OCI-M1 (cell line): ENCODE measurements at places on chromosomes 16 and 17.

DNA sequence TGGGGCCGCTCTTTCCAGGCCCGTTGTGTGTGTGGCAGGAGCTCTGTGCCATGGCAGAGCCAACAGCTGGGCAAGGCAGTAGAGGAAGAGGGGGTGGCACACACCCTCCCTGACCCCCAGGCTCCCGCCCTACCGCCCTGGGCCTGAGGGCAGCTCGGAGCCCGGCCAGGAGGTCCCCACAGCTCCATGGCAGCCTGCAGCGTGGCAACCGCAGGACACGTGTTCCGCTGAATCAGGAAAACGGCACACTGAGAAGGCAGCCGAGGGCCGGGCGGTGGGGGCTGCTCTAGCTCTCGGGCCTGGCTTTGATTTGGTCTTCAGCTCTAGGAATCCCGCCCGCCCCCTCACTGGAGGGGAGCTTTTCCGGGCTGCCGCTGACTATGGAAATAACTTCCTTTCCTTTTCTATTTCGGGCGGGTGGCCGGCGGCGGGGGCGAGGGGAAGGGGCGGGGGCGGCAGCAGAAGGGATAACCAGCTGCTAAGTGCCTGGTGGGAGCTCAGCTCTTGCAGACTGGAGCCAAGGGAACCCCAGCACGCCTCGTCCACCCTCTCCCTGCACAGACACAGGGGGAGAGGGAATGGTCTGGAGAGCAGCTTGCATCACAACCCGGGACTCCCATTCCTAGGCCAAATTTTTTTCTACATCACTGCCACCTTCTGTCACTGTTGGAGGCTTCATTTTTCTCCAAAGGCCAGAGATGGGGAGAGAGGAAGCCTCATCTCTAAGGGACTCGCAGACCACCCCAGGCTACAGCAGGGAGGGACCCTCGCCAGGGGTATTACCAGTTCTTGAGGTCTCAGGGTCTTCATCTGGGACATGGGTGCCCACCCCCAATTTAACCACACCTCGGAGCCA, 24.8 kb upstream of the MRPS23 start:
- no peak for DNase-seq

DNA sequence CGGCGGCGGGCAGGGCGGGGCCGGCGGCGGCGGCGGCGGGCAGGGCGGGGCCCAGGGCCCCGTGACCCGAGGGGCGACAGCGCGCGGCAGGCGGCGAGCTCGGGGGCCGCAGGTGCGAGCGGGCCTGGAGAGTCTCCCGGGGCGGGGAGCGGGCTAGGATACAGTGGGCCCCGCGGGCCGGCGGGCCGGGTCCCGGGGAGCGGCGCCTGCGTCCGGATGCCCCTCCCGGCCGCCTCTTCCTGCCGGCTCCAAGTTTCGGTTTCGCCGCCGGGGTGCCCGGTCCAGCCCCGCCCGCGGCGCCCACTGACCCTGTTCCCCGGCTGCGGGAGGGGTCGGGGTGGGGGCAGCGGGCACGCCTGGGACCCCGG, at the start of gene RNF213:
TSS of gene RNF213 (plus strand) at position 62 of the 368 bp plus-strand sequence. CDS start 2,830 bp downstream, outside the sequence.
- DNase-seq, result peak; percentile 65

- DNase-seq, result no peak
Measured at GRCh38 chr17:58564971-58565370, 50.5 kb upstream of the MTMR4 start.

DNA sequence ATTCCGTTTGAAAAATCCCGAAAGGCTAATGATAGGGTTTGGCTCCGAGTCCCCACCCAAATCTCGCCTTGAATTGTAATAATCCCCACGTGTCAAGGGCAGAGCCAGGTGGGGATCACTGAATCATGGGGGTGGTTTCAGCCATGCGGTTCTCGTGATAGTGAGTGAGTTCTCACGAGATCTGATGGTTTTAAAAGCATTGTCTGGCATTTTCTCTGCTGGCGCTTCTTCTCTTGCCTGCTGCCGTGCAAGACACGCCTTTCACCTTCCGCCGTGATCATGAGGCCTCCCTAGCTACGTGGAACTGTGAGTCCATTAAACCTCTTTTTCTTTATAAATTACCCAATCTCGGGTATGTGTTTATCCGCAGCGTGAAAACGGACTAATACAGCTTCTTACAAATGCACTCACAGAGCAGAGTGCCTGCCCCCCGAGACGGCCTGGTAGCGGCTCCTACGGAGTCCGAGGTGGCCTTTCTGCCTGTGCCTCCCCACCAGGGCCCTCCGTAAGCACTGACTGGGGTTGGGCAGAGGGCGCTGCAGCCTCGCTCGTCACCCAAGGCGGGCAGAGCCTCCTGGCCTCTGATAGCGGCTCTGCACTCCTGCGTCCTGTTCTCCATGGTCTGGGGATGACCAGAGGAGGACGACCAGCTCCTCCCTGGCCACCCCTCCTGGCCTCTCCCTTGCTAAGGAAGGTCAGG, 131.7 kb downstream of the FOXL1 start:
- no peak for DNase-seq
